Endothelial cell (in vitro differentiated cells): ENCODE measurements at places on chromosomes 3 and 15.

GRCh38 chr3:116270056-116270455 is 175.2 kb downstream of the LSAMP start:
- no peak for DNase-seq

DNA sequence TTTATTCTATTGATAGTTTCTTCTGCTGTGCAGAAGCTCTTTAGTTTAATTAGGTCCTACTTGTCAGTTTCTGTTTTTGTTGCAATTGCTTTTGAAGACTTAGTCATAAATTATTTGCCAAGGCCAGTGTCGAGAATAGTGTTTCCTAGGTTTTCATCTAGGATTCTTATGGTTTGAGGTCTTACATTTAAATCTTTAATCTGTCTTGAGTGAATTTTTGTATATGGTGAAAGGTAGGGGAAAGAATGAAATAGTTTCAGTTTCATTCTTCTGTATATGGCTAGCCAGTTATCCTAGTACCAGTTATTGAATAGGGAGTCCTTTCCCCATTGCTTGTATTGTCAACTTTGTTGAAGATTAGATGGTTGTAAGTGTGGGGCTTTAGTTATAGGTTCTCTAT is 10.6 kb upstream of the GCSAM start:
- DNase-seq, result no peak

- DNase-seq, result no peak
Observed at GRCh38 chr3:31421314-31422048, 111.2 kb upstream of the STT3B start.

DNA sequence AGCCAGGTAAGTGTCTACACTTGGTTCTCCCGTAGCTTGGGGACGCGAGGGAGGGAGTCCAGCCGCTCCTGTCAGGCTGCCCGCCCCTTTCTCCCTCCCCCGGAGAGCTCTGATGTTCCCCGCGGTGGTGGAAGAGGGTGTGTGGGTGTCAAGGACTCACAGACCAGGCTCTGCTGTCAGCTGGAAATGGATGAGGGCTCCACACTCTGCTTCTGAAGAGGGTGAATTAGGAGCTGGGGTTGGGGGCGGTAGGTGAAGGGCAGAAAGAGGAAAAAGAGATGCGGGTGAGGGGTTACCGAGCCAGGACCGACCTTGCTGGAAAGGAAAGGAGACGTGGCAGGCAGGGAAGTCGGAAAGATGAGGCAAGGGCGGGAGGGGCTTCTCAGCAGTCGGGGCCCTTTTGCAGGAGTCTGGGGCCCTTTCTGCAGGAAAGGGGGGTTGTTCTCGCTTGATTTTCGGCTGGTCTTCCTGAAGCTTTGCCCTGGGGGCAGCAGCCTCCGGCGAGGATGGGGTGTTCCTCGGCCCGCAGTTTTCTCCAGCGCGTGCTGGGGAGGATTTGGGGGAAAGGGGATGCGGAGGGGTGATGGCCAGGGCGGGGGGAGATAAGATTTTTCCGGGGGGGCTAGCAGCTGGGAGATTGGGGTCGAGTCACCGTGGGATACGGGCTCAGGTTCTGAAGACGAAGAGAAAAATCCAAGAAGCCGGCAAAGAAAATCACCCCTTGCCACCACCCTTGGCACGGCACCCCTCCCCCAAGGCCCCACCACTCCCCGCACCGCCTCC is 602 bp upstream of the BAHD1 start:
- no peak for DNase-seq

DNA sequence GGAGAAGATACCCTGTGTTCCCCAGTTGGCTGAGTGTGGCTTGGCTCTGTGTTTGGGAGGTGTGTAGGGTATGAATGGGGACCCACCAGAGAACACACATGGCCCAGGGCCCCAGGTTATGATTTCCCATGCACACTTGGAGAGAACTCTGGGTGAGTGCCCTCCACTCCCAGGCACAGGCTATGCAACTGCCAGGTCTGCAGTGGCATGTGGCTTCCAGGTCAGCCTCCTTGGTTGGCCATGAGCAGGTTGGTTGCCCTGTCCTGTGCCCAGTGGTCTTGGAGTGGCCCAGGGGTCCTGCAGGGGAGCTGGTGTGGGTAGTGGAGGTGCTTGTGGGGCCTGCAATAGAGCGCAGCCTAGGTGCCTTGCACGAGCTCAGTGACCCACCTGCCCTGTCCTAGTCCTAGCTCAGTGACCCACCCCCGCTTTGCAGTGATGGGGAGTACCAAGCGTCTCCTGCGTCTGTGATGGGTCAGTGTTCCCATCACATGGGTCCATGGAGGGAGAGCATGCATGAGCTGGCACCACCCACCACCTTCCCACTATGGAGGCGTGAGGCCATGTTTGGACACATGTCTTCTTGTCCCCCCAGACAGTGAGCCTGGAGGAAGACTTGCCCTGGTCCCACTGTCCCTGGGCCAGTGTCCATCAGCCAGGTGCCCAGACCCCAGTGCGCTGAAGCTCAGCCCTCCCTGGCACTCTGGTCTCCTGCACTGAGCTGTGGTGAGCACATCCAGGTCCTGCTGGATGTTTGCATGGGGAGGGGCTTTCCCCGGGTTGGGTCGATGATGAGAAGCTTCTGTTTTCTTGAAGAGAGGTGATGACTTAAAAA is 217.3 kb downstream of the SNRPN start:
- DNase-seq, result peak; percentile 1

- DNase-seq, result no peak
Observed at GRCh38 chr15:70589221-70589620, 174.1 kb downstream of the UACA start.
